ENCODE measurements at places on chromosomes 1 and 21. TPM values are rescaled to one million over a fixed set of nuclear protein-coding genes. Genes with fewer than 3 reads are reported as not detected.

DNA sequence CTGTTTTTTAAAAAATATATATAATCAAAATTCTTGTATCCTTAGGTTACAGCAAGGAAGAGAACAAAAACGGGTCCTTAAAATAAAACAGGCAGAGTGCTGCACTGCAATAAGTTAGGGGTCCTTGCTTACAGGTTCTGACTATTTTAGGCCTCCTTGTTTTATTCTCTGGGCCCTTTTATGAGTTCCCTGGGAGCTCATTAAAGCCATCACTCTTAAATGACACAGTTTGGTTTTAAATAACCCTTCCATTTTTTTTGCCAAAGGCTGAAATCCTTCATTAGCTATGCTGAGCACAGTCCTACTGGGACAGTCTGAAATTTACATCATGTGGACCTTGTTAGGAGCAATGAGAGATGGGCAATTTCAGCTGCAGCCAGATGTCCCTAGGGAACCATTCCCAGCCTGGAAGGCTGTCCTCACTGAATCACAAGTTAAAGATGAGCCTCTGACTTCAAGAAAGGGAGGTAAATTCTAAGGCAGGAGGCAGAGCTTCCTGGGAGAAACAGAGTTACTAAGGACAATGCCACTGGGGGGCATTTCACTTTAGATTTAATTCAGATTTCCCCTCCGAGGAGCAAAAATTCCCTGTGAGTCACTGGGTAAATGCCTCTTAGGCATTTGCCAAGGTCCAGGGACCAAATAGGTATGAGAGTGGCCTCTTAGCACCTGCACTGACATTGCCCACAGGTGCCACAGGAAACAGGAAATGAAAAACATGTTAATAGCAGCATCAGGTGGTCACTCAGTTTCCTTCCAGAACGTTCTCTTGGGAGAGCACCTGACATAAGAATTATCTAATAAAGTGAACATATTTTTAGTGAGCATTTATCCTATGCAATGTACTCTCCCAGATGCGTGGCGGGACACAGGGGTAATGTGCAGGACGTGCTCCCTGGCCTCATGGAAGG lies 3.8 kb upstream of the MUL1 start:
- no peak for DNase-seq

- no peak for DNase-seq
These were observed 20.4 kb downstream of the TINAGL1 start for GRCh38 chr1:31596737-31597097.

Gene KCNK2
- 1.4 TPM for total RNA-seq

DNA sequence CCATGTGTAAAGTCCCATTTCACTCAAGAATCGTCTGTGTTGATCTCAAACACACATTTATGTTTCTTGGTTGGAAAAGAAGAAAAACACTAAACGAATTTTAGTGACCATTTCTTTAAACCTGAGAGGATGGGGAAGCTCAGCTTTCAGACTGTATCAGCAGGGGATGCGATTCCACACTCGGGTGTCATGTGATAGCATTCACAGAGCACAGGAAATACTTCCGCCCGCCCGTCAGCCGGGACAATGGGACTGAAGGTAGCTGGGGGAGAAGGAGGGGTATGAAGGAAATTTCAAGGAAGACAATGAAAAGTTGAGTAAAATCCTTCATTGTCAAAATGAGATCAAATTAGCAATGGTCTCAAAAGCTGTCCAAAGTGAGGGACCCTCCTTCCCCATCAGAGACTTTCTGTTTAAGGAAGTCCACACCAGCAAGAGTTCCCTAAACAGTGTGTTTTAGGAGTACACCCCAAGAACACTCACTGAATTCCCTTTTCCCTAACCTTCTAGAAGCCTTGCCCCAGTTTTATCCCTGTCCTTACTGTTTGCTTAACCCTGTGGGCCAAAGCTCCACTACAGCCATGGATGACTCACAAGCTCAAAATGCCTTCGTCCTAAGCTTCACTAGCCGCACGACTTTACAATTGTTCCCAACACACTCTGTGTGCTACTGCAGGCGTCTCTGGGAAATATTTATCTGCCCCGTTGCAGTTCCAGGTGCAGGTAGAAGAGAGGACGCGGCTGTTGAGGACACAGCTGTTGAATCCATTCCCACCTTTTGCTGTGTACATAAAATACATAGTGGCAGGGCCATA lies 51.4 kb upstream of the SIM2 start:
- no peak for DNase-seq

Gene SLFNL1
- 96.8 TPM for total RNA-seq

Gene SPRR2B
- total RNA-seq = 0.62 TPM

Gene TEKT2
- 65.0 TPM for total RNA-seq

DNA sequence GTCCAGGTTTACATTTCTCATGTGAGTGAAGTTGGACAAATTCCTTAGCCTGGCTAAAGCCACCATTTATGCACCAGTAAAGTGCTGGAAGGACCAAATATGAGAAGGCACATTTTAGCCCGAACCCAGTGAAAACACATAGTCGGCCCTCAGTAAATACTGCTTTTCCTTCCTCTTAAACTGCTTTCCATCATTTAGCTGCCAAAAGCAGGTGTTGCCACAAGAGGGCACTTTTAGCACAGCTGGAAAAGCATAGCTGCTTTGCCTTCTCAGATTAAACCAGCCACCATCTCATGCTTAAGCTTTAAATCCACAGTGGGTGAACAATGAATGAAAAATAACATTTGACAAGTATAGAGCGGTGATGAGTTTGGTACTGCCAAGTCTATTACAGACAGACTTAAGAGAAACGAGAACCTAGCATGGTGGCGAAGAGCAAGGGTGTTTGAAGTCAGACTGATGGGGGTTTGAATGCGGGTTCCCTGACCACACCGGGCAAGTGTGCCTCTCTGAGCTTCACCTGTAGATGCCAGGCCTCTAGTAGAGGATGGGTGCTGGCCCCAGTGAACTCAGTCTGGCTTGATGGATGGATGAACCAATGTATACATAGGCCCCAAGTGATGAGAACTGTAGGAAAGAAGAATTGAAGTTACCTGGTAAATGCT lies 57.8 kb downstream of the SLC35D1 start:
- DNase-seq = peak; percentile 72

GRCh38 chr1:26517766-26518049 lies 11.9 kb upstream of the RPS6KA1 start:
- no peak for DNase-seq

DNA sequence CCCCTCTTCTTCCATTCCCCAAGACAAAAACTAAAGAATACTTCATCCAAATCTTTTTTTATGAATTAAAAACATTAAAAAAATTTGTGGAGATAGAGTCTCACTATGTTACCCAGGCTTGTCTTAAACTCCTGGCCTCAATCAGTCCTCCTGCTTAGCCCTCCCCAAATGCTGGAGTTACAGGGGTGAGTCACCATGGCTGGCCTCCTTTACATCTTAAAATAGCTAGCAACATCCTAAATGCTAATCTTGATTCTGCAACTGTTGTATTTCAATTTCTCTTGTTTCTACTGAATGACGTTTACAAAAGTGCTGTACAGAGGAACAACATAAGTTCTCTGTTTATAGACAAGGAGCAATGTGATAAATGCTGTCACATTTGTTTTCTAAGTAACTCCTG lies 483.5 kb downstream of the ADGRL2 start:
- DNase-seq = no peak

DNA sequence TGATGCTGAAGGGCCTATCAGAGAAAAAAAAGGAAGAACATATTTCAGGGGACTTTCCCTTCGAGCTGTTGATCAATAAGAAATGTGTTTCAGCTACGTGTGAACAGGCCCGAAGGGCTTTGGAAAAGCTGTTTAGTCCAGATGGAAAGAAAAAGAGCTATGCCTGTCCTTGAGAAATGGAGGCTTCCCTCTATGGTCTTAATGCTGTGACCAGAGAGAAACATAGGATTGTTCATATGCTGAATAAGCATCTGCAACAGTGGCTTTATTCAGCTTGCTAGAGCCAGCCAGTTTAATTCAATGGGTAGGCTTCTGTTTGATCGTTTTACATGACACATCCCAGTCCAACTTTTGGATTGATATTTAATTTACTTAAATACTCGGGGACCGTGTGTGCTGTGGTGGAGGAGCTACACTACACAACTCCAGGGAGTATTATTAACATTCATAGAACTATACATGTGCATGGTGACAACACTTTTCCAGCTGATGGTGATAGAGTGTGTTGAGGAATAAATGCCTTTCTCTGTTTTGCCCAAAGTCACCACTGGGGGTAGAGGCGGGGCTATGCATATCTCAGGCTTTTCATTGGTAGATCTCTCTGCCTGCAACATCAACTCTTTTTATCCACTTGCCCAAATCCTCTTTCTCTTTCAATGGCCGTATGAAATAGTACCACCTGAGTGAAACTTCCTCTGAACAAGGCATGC lies 106.7 kb upstream of the C8B start:
- DNase-seq = no peak

GRCh38 chr1:223269006-223269405 lies 95.0 kb downstream of the SUSD4 start:
- DNase-seq = no peak

DNA sequence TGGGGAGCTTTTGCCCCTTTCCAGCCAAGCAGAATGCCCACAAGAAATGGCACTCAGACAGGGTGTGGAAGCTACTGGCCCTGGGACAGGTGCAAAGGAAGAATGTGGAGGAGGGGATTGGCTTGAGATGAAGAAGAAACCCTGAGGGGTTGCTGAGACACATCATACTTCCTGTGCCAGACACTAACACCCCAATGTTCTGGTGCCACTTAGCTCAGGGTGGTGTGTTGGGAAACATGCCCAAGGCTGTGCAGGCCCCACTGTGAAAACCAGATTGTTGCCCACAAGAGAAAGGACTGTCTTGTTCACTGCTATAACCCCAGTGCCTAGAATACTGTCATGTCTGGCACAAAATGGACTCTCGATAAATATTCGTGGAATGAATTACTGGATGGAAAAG lies 9.9 kb upstream of the PAQR6 start:
- DNase-seq = no peak

DNA sequence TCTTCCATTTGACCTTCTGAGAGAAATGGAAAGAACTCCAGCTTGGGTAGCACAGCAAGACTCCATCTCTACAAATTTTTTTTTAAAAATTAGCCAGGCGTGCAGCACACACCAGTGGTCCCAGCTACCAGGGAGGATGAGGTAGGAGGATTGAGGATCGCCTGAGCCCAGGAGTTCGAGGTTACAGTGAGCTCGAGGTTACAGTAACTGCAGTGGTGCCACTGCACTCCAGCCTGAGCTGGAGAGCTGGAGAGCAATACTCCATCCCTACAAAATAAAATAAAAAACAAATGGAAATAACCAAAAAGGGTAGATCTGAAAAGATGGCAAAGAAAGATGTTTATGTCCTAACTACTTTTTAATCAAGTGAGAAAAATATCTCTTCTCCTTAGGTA lies 14.5 kb downstream of the POGZ start:
- DNase-seq = no peak

- DNase-seq = no peak
These were observed 6.2 kb upstream of the PEAR1 start for GRCh38 chr1:156887317-156887716.

Gene FCRL6
- total RNA-seq = not detected

Gene USP33
- total RNA-seq = 75.2 TPM

Gene ELAPOR1
- total RNA-seq = 31.2 TPM

DNA sequence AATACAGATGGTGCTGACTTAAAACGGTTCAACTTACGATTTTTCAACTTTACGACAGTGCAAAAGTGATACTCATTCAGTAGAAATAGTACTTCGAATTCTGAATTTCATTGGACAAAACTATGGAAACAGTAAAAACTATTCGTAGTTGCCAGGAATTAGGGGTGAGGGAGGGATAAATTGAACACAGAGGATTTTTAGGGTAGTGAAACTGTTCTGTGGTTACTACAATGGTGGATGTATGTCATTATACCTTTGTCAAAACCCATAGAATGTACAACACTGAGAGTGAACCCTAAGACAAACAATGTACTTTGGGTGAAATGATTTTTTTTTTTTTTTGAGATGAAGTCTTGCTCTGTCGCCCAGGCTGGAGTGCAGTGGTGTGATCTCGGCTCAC lies 7.5 kb downstream of the DDR2 start:
- DNase-seq = no peak

- no peak for DNase-seq
These were observed 107.0 kb downstream of the CHD1L start for GRCh38 chr1:147349533-147349932.

DNA sequence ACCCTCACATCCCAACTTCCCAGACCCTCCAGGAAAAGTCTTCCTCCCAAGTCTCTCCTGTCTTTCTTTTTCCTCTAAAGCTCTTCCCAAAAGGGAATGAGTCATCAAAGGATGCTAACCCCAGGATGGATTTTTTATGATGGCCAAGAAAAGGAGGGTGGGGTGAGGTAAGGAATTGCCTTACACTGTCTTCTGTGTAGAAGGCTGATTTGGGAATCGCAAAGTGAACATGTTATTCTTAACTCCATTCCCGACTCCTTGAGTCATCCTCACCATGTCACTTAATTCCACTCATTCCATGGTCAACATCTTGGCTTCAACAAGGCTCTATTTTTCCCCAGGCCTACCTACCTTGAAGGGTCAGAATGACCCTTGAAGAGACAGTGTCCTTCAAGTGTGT lies 44.0 kb downstream of the TBX15 start:
- DNase-seq = no peak

Gene HUNK
- total RNA-seq = 7.6 TPM

GRCh38 chr1:18901952-18902522 lies 318 bp downstream of the ALDH4A1 start:
- DNase-seq = peak; percentile 33

DNA sequence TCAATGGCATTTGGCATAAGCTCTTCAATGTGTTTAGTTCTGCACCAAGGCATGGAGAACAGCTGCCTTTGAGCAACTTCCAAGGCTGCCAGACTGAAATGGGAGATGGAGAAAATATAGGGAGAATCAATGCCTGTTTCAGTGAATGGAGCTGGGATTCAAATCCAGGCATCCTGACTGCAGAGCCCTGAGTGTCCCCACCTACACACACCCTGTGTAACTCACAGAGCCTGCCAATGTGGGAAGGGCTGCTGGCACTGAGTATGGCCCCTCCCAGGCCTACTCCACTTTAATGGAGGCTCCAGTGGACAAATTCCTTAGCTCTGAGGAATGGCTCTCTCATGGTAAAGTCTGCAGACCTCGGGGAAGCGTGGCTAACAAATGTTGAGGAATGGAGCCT lies 145.6 kb upstream of the TNR start:
- DNase-seq = no peak

DNA sequence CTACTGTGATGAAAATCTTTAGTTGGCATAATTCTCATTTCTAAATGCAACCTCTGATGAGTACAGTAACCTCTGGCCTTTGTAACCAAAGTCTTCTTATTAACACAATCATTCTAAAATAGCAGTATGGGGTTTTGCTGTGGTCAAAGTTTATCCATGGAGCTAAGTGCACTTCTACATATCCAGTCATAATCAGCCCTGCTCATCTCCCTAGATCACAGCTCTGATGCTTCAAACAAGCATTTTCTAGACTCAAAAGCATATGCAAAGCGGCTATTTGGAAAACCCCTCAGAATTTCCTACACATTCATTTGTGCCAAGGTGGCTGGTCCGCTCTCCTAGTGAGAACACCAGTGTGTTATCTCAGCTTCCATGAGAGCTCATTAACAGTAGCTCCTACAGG lies 418.6 kb downstream of the MRPL39 start:
- DNase-seq = no peak

- no peak for DNase-seq
These were observed 567.9 kb downstream of the DPYD start for GRCh38 chr1:97352936-97353382.

Gene SLC45A3
- 7.3 TPM for total RNA-seq

GRCh38 chr1:109803901-109804331 lies 40.2 kb upstream of the EPS8L3 start:
- DNase-seq = no peak

All from testis (tissue), 5 donors.